Stimulated activated CD8-positive, alpha-beta memory T cell treated with anti-CD3 and anti-CD28 coated beads, Interleukin-7, amount 100 ng/mL, for 1 hour (primary cell): ENCODE measurements at places on chromosomes 4 and X.
A peak's percentile ranks its signal among the peaks of the same experiment; 100 is the strongest.

- DNase-seq = no peak
Measured at GRCh38 chr4:25953740-25954139, 39.7 kb downstream of the SMIM20 start.

DNA sequence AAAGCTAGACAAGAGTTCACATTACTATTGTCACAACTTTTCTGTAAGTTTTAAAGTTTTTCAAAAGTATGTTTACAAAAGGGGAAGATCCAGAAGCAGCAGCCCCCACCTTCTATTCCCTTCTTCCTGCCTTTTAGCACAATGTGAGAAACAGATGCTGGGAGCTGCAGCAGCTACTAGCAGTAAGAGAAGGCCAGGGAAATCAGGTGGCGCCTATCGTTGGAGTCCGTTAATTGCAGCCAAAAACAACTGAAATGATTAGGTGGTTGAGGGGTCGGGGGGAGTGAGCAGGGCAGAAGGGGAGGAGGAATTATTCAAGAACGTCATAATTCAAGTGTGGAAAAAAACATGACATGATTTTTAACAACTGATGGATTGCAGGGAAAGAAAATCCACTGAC lies 27.4 kb downstream of the FRYL start:
- DNase-seq = no peak

GRCh38 chr4:75545526-75545925 lies 10.3 kb upstream of the ODAPH start:
- no peak for DNase-seq

- no peak for DNase-seq
Measured at GRCh38 chr4:81237791-81238190, 22.8 kb upstream of the PRKG2 start.

- no peak for DNase-seq
Measured at GRCh38 chr4:94673961-94674360, 83.8 kb upstream of the BMPR1B start.

DNA sequence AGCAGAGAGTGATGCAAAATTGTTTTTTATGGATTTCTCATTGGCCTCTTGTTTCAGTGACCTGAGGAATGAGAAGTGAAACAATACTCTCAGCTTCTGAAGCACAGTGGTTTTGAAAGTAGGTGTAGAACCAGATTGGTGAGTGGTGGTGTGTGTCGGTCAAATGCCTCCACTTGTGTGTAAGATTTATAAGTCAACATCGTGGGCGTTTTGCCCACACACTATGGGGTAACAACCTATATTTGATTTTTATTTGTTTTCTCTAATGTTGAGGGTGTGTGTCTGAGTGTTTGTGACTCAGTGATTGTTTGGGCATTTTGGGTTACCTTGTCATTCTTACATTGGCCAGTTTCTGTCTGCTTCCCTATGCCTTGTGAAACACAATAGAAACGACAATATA lies 23.3 kb downstream of the ADGRL3 start:
- no peak for DNase-seq

DNA sequence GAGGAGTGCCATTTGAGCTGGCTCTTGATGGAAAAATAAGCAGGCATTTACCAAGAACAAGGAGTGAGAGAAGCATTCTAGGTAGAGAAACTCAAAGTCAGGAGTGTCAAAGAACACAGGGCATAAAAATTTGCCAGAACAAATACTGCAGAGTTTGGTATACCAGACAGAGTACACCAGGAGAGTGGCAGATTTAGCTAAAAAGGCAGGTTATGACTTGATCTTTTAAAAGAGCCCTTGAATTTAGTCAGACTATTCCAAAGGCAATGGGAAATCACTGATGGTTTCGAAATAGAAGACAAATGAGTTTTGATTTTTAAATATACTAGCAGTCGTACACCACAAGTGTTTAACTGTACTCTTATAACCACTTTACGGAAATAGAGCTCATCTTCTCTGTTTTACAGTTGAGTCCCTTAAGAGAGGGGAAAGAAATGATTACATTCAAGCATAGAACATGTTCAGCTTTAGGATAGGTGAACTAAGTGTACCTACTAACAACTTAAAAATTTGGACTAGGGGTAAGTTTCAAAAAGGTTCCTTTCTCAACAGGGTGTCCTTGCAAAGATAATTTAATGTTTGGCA lies 10.2 kb downstream of the UBE2D3 start:
- DNase-seq = no peak

DNA sequence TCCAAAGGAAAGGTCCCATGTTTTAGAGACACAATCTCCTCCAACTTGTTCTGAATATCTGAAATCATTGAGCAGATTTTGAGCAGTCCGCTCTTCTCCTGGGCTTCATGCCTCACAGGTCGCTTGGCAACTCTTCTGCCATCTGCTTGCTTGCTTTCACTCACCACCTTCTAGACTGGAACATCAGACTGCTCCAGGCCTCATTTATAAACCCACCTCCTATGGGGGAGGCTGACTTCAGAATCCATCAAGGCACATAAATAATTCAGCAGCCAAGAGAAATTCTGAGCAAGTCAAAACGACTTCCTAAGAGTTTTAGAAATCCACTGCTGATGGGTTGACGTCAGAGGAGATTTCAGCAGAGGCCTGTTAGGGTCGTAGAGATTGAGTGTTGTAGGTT lies 64.1 kb downstream of the FAM184B start:
- no peak for DNase-seq

DNA sequence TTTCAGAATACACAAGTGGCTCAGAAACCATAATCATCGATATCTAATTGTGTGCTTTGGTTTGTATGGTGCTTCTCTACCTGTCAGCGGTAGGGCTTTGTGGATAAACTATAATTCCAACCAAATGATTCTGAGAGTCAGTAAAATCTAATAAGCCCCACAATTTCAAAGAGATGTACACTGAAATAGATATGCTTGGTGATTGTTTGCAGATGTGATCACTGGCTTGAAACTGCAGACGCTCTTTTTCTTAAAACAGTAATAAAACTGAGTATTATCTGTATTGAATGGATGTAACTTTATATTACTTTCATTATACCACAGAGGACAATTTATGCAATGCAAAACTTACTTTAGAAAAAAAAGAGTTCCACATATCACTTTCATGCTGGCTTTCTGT lies 198.8 kb upstream of the ANXA10 start:
- no peak for DNase-seq

DNA sequence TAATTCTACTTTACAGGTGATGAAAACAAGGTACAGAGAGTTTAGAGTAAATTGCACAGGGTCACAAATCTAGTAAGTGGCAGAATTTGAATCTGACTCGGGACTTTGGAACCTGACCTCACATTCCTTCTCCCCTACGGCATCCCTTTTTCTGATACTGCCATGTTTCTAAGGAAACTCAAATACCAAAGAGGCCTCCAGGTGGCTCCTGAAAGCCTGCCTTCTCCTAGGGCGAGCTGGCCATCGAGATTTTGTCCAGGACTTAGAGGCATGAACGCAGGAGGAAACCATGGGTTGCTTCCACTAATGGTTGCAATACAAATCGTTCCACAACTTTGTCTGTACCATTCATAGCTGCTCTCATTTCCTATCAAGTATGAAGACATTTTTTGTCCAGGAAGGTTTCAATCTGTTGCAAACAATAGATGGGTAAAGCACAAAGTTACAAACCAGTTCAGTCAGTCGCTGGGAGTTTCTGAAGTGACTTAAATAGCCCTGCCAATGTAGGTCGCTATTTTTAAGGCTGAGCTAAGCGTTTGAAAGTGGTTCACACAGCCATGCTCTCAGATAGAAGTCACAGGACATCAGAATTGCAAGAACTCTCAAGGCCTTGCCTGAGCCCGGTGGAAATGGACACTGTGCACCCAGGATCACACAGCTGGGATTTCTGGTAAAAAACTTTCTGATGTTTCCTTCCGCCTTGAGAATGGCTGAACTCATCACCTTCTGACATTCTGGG lies 296.6 kb upstream of the PRPS2 start:
- DNase-seq = no peak

DNA sequence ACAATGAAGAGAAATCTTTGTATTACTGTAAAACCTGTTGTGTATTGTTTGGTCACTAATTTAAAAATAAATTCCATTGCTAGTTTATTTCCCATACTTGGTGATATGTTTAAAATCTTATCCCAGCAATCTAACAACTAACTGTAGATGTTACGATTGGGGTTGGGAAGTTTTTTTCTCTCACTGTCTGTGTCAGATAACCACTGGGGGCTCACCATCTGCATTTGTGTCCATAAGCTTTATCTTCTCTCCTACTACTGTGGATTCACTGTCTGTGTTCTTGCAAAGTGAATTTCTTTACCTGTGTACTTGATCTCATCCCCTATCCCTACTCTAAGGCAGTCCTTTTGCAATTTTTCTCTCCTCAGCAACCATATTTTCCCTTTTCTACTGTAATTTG lies 81.3 kb downstream of the STIM2 start:
- no peak for DNase-seq

- DNase-seq = no peak
Measured at GRCh38 chr4:11691236-11691635, 262.5 kb upstream of the HS3ST1 start.

GRCh38 chr4:15756361-15756861 lies 21.7 kb upstream of the CD38 start:
- DNase-seq = peak; percentile 31

- no peak for DNase-seq
Measured at GRCh38 chrX:47200385-47201150, 6.9 kb downstream of the UBA1 start.

DNA sequence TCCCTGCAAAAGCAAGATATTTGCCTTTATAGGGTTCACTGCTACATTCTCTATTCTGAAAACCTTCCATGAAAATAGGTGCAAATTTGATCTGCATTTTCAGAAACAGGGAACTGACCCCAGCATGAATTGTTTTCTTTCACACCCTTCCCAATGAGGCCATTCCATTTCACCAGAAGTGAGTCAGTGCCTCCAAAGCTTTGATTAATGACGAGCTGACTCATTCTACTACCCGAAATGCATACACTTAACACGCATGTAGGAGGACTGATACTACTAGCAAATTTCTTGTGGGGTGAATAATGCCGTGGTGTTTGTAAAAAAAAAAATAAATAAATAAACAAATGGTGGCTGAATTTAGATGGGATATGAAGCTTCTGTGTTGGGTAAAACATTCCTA lies 146.9 kb upstream of the FGF13 start:
- DNase-seq = no peak

DNA sequence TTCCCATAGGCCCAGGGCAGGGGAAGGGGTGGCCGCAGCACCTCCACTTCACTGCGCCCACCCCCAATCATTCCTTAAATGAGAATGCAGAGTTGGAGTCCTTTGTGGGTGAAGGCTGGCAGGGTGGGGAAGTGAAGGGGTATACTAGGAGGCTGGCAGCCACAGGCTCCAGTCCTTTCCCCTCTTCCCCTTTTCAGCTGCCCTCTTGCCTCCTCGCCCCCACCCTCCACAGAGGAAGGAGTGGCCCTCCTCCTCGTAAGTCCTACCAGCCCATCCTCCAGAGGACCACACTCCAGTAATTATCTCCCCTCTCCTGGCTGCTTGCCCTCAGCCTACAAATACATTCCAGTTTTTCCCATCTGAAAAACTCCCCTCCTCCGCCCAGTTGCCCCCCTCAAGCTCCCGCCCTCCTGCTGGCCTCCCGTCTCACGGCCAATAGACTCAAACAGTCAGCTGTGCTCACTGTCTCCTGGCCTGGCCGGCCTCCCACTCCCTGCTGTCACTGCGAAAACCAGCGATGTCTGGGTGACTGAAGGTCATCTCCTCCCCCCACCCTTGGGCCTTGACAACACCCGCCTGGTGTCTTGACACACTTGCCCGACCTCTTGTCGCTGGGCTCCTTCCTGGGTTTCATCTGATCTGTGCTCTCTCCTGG lies 38.8 kb downstream of the EFNB1 start:
- DNase-seq = no peak

- no peak for DNase-seq
Measured at GRCh38 chrX:153700376-153700945, 12.7 kb downstream of the SLC6A8 start.

DNA sequence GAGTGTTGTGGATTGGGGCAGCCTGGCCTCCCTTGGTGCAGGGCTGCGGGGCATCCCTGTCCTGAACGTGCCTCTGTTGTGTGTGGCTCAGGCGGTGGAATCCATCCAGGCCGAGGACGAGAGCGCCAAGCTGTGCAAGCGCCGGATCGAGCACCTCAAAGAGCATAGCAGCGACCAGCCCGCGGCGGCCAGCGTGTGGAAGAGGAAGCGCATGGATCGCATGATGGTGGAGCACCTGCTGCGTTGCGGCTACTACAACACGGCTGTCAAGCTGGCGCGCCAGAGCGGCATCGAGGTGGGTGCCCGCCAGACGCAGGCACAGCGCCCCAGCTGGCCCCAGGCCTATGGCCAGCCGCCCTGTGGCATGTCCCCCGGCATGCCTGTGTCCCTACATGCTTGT lies 25.6 kb downstream of the MAEA start:
- no peak for DNase-seq

GRCh38 chrX:15405846-15406245 lies 21.6 kb upstream of the VEGFD start:
- no peak for DNase-seq

DNA sequence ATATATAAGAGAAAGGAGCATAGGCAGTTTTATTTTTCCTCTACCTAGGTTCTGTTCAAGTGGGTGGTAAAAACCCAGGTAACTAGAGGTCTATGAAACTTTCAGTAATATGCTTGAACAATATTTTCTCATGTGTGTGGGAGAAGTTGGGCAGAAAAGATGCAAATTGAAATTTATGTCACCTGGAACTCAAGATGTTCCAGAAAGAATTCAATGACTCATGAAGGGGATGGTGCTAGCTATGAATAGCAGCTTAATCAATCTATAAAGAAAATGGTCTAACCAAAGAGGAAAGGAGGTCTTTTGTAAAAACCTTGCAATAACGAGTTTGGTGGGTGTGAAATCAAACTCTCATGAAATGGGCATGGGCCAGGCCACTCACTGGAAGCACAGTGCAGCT lies 263.8 kb downstream of the INPP4B start:
- DNase-seq = no peak

DNA sequence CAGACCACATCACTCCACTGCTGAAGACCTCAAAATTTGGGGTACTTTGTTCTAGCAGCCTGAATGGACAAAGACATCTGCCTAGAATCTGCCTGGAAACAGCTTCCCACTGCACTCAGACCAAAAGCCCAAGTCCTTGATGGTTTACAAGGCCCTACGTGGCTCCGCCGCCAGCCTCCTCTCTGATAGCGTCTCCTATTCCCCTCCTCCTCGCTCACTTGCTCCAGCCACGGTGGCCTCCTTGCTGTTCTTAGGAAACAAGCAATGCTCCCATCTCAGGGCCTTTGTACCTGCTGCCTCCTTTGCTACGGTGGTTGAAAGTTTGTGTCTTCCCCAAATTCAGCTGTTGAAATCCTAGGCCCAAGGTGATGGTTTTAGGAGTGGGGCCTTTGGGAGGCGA lies 34.7 kb upstream of the SORCS2 start:
- DNase-seq = no peak

- DNase-seq = peak; percentile 17
Measured at GRCh38 chrX:153474718-153475117, 4.3 kb upstream of the HAUS7 start.

DNA sequence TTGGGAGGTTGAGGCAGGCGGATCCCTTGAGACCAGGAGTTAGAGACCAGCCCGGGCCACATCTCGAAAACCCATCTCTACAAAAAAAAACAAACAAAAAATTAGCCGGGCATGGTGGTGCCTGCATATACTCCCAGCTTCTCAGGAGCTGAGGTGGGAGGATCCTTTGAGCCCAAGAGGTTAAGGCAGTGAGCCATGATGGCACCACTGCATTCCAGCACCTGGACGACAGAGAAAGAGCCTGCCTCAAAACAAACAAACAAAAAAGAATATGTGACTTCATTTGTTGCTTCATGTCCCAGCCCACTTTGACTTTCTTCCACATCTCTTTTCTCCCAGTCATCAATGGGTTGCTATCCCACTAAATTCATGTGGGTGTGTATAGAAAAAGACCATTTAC lies 79.7 kb downstream of the BCOR start:
- DNase-seq = no peak
